ENCODE measurements at places on chromosomes 4 and X. TPM values are rescaled to one million over a fixed set of nuclear protein-coding genes. Genes with fewer than 3 reads are reported as not detected.

GRCh38 chr4:108396900-108397497 lies 223.4 kb upstream of the RPL34 start:
- no peak for DNase-seq

DNA sequence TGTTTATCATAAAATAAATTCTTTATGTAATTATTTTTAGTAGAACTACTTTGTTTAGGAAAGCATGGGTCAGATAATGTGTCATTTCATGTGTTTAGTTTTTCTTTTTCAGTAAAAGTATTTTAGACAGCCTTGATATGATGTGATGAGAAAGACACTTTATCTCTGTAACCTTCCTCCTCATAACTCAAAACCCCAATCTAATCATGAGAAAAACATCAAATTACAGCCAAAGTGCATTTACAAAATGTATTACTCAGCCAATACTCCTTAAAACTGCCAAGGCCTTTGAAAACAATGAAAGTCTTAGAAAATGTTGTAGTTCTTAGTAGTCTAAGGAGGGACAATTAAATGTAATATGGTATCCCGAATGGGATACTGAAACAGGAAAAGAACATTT lies 144.9 kb downstream of the GPM6A start:
- DNase-seq, result no peak

GRCh38 chr4:123520325-123520724 lies 123.7 kb downstream of the SPRY1 start:
- DNase-seq, result no peak

- peak; percentile 40 for DNase-seq
These were observed 56.9 kb downstream of the ATG4A start for GRCh38 chrX:108148524-108148923.

DNA sequence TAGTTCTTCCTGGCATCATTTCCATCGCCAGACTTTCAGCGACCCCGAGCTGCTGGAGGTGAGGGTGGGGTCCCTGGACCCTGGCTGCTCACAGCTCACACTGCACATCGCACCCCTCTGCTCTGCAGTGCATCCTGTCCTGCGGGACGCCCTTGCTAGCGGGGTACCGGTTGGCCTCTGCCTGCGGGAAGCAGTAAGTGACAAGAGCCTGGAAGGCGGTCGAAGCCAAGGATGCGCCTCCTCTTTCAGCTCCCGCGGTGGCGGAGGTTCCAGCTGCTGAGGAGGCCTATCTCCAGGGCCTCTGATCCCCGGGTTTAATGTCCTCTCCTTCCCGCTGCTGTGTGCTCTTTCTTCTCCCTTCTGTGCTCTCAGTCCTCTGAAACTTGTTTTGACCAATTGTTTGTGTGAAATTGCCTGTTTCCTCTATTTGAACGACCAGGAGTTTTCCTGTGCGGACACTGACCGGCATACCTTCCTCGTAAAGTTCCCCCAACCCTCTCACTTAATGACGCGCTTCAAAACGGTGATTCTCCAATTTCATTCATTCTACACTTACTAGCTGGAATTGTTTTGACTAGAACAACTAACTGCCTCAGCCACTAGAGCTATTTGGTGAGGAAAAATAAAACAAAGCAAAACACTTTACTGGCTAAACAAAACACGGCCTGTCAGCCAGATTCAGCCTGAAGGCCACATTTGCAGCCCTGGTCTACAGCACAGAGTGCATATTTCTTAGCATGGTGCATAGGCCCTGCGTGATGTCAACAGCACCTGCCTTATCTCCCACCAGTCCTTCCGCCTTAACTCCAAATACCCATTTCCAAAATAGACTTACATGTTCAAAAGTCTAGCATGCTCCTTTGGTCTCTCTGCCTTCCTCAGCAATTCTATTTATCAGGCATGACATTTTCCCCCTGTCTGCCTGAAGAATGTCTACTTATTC lies 28.0 kb downstream of the MGAT4D start:
- no peak for DNase-seq

GRCh38 chr4:145732895-145733880 lies 53.2 kb downstream of the C4orf51 start:
- DNase-seq, result peak; percentile 89

GRCh38 chrX:146264763-146265375 lies 447.2 kb downstream of the SLITRK2 start:
- DNase-seq, result no peak

DNA sequence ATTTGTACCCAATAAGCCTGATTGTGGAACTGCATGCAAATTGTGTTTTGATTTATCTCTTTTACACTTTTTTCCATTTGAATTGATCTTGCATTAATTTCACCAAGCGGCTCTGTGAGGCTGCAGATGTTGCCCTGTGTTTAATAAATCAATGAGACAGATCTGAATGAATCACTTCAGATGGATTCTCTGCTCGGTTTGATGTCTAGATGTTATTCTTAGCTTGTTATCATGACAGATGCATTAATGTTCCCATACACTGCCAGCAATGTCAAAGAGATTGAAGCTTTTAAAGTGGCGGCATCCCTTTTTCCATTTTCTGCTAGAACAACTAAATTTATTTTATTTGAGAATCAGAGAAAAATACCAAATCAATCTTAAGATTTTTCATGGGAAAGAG lies 6.3 kb downstream of the DACH2 start:
- DNase-seq, result no peak

DNA sequence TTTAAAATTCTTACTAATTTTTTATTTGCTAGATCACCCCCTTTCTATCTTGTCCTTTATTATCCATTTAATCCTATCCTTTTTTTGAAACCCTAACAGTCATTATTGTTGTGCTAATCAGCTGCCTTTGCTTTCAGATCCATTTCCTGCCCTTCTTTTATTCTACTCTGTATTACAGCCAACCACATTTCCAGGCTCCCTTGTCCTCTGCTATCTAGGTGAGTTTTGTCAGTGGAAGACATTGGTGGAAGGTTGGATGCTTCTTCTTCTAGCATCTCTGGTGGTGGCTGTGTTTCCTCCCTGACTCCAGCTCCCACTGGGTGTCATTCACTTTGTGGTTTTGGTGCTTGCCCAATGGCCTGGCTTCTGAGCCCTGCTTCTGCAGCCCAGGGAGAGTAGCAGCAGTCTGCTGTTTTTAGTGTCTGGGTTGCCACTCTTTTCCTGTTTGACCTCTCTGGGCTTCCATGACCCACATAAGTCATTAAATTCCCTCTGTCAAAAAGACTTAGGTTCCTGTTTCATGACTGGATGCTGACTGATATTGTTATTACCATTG lies 225.2 kb upstream of the PGRMC2 start:
- DNase-seq, result no peak

GRCh38 chr4:5887361-5888221 lies 5.3 kb downstream of the CRMP1 start:
- no peak for DNase-seq

DNA sequence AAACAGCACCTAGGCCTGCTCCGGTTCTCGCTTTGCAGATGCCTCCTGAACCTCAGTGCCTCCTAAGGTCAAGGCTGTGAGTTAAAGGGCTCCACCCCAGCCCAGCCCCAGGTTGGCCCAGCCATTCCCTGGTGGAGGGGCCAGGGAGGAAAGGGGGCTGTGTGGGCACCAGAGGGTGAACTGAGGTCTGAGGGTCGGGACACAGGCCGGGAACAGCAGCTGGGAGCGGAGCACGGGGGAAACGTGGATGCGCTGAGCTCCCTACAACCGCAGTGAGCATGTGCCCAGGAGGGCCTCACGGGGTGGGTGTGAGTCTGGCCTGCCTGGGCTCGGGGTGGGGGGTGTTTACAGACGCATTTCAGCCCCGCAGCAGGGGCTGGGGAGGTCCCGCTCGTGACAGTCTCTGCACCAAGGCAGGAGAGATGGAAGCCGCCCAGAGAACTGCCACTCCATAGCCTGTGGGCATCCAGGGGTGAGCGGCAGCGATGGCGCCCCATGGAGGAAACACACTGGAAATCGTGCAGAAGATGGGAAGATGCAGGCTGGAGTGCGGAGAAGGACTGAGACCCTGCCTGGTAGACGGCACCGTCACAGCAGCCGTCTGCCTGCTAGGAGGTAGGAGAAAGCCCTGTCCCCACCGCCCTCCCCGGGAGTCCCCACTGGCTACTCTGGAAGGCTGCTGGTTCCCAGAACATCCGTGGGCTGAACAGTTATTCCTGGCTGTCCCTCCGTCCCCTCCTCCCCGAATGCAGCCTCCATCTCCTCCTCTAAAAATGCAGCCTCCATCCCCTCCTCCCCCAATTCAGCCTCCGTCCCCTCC lies 9.9 kb upstream of the SLC25A6 start:
- no peak for DNase-seq

DNA sequence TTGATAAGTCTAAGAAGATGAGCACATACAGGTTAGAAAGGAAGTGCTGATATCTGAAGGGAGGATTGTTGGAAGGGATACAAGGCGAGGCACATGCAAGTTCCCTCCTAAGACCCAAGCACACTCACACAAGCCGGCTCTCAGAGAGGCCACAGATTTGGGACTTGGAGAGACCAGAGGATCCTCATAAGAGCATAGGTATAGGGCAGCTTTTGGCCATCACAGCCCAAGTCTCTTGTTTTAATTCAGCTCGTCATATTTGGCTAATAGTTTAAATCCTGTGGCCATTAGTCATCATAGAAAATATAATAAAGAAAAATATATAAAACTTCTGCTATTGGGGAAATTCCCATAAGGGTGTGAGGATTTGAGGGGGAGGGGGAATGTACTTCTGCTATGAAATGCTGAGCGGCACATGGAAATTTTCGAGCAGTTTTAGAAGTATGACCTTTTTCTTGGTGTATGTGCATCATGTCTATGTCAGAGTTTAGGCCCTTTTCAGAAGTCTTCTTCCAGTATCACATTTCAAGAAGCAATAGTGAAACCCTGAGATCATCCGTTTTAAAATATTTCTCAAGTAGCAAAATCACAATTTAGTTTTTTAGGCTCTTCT lies 97.7 kb downstream of the NFKB1 start:
- DNase-seq, result no peak

GRCh38 chr4:104860238-104861123 lies 286.2 kb upstream of the TET2 start:
- DNase-seq, result peak; percentile 67

GRCh38 chrX:50799531-50799961 lies 14.4 kb downstream of the SHROOM4 start:
- DNase-seq, result no peak

DNA sequence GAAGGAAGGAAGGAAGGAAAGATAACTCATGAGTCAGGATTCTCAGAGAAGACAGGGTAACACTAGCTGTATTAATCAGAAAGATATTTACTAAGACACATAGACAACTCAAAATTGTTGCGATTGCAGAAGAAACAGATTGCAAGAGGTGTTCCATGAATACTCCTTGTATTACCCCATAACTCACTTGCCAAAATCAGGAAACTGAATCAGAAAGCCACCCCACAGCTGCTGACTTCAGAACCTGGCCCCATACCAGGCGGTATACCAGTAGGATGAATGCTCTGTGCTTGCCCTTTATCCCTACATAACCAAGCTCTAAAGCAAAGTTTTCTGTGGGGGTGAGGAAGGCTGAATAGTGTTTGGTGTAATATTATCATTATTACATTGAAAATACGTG lies 468.5 kb downstream of the IQCM start:
- DNase-seq, result no peak

DNA sequence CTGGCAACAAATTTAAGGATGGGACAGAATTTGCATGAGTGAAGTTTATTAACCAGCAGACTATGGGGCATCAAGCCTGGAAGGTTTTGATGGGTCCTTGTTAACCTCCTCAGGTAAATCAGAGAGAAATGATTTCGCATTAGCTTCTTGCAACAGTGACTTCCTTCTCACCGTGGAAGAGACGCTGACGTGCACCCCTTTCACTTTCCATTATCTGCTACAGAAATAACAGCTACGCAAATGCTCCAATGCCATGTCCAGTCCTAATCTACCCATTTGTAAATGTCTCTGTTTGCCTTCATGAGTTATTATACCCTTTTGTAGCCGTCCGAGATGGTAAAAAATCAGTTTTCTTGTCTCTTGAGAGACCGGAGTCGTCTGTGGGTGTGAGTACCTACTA lies 100.3 kb downstream of the SLC34A2 start:
- no peak for DNase-seq

GRCh38 chr4:100803751-100804150 lies 285.9 kb upstream of the EMCN start:
- DNase-seq, result no peak

DNA sequence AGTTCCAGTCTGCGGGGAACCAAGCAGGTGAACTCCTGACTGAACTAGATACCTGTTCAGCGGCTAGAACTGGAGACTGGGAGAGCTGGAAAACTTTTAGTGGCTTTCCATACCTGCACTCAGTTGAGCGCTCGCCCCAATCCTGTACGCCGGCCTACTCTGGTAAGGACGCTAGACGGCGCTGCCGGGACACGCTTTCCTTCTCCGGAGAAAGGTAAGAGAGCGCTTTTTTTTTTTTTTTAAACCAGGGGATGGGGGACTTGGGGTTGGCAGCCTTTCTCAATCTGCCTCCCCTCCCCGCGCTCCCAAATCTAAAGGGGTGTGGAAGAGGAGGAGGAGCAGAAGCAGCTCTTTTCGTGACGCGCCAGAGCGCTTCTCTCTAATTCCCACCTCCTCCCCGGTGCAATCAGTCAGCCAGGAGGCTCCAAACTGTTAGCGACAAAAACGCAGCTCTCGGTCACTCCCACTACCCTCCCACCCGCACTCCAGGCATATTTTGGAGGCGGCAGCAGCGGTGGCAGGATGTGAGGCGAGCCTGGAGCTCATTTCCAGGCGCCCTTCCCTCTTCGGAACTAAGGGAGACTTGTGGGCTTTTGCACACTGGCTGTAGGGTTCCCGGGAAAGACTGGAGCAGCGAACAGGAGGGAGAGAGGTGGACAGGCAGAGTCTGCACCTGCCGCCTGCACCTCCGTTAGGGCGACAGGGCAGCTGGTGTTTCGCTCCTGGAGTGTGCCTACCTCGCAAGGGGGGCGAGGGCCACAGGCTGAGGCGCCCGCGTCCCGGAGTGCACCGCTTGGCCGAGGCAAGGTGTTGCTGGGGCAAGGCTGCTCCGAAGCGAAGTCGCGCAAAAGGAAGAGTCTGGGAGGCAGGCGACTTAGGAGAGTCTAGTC lies at the start of gene IL1RAPL2:
Gene IL1RAPL2 (plus strand): TSS at position 409 of the 890 bp plus-strand sequence.
- DNase-seq, result no peak

GRCh38 chr4:165668694-165669093 lies 204.3 kb upstream of the TLL1 start:
- no peak for DNase-seq

DNA sequence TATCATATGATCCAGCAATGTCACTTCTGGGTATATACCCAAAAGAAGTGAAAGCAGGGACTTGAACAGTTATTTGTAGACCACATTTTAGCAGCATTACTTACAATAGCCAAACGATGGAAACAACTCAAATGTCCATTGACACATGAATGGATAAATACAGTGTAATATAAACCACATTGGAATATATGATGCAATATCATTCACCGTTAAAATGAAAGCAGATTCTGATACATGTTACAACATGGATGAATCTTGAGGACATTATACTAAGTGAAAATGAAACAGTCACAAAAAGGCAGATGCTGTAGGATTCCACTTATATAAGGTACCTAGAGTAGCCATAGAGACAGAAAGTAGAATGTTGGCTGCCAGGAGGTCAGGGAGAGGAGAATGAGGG lies 130.5 kb upstream of the SMAD1 start:
- no peak for DNase-seq

Gene SSX2B
- not detected for total RNA-seq

Gene HS3ST1
- total RNA-seq, result 0.19 TPM

Gene ARHGAP24
- not detected for total RNA-seq

Gene GAK
- 152 TPM for total RNA-seq

Gene CTAG1A
- total RNA-seq, result not detected

Gene CYLC1
- total RNA-seq, result not detected

Gene NEUROG2
- total RNA-seq, result not detected

Gene XPNPEP2
- total RNA-seq, result 1.0 TPM

Gene MAGEA9B
- not detected for total RNA-seq

All from activated CD8-positive, alpha-beta memory T cell treated with anti-CD3 and anti-CD28 coated beads, Interleukin-2, amount 10 ng/mL, durations not matched to agents 7 days and 5 days (primary cell).